PC-9 (cell line): ENCODE measurements at places on chromosomes 12 and 14.

DNA sequence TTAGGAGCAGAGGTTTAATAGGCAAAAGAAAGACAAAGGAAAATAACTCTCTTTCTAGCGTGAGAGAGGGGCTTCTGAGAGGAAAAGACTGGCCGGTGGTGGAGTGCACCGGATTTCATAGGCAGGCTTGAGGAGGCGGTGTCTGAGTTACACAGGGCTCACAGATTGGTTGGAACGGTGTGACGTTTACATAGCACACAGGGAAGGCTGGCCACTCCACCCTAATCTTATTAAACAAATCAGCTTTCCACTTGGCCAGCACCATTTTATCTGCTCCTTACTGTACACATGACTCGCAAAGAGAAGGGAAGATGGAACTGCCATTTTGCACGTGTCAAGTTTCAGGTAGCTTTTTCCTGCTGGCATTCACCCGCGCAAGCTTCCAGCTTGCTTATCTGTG, 587.7 kb downstream of the RPL10L start:
- DNase-seq, result no peak

DNA sequence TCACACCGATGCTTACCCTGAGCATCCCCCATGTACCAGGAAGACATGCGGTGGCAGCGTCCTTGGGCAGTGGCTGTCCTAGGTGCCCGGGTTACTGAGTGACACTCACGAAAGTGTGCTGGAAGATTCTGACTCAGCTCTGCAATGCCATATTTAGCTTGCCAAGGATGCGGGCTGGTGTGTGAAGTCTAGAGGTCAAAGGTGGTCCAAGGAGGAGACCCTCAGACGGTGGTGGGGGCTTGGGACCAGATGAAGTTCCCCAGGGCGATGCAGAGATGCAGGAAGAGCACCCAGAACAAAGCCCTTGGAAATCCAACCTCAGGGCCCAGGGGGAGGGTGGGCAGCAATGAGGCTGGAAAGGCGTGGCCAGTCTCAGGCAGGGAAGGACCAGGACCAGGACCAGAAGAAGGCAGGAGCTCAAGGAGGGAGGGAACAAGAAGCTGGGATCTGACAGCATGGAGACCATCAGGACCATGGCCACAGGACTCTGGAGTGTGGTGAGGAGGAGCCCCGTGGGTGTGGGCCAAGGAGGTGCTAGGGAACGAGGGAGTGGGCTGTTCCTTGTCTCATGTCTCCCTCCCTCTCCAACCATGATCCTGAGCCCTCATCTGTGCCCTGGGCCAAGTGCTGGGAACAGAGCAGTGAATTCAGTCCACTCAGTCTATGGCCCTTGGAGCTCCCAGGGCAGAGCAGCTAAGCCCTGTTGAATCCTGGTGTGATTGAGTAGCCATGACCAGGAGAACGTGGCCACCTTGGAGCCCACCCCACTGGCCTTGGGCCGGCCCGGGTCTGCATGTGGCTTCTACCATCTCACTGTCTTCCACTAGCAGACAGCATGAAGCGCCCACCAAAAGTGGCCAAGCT, 310.1 kb upstream of the DIO3 start:
- DNase-seq, result no peak

- no peak for DNase-seq
Observed at GRCh38 chr14:103151270-103151945, 28.1 kb downstream of the TNFAIP2 start.

GRCh38 chr12:111640506-111640905, 41.4 kb upstream of the ATXN2 start:
- no peak for DNase-seq

DNA sequence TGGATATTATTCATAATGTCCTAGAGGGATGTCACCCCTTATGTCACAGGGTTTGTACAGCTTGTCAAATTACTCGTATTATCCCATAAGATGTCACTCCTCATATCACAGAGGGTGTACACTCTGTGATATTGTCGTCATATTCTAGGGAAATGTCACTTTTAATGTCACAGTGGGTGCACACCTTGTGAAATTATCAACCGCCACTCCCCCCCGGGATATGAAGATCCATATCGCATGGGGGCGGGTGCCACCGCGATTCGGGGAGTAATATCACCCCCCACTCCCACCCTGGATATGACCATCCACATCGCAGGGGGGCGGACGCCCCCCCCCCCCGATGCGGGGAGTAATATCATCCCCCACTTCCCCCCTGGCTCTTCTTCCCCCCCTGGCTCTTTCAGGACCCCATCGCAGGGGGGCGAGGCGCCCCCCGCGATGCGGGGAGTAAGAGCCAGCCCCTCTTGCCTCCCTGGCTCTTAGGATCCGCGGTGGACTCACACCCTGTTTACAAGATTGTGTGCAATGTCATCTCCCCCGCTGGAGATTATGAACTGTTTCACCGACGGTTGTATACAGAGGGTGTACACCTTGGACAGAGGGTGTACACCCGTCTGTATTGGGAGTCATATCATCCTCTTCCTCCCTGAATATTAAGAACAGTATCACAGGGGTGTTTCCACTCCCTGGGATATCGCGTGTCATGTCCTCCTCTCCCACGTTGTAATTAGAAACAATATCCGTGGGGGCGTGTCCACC, 92.8 kb downstream of the FRMD6 start:
- no peak for DNase-seq

DNA sequence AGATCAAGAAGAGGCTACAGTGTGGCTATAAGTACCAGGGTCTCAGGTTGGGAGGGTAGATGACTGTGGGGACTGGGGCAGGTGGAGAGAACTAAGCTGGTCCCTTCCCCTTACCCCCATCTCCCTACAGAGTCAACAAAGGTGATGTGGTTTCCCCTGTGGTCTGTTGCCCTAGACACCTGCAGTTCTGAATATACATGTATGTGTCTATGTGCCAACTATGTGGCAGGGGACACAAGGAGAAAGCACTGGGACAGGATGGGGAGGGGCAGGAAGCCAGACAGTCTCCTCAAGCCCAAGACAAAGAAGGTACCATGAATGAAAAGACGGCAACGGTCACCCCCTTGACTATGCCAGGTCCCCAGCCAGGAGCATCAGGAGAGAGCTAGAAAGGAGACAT, 4.5 kb upstream of the HDAC7 start:
- no peak for DNase-seq

GRCh38 chr14:74213907-74214803, 25.1 kb upstream of the VSX2 start:
- DNase-seq, result no peak

DNA sequence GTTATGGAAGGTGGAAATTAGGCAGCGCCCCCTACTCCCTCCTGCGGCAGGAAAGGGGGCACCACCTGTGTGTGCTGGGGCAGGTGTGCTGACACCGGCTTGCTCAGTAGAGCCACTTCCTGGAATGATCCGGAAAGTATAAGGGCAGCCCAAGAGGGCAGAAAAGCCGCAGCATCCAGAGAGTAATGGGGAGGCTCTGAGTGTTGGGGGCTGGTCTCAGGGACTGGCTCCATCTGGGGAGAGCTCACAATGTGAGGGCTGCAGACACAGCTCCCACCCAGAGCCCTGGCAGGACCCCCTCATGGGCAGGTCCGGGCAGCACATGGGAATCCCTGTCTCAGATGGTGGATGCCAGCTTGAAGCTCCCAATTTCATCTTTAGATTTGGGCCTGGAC, 187.6 kb upstream of the C14orf180 start:
- no peak for DNase-seq

DNA sequence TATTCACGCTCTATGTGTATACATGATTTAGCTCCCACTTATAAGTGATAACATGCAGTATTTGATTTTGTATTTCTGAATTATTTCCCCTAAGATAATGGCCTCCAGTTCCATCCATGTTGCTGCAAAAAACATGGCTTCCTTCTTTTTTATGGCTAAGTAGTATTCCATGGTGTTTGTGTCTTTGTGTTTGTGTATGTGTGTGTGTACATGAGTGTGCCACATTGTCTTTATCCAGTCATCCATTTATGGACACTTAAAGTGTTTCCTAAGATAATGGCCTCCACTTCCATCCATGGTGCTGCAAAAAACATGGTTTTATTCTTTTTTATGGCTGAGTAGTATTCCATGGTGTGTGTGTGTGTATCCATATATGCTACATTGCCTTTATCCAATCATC, 25.1 kb downstream of the USP15 start:
- DNase-seq, result no peak

DNA sequence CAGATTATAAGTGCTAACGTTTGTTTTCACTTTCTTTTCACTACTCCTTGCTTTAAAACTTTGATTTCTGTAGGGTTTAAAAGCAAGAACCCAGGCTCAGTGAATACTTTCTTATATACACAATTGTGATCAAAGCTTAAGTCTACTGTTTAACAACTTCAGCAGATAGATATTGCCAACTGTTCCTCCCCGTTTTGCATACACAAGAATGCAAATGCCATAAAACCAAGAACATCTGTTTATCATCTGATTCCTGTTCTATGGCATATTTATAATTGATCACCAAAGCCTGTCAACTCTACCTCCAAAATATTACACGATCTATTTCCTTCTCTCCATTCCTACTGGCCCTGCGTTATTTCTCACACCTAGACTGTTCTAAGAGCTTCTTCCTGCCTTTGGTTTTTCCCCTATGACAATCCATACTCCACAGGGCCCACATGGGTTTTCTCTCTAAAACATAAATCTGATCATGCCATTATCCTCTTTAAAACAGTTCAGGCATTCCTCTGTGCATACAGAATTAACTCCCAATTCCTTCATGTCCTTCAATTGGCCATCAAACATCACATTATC, 15.9 kb downstream of the MED13L start:
- no peak for DNase-seq

DNA sequence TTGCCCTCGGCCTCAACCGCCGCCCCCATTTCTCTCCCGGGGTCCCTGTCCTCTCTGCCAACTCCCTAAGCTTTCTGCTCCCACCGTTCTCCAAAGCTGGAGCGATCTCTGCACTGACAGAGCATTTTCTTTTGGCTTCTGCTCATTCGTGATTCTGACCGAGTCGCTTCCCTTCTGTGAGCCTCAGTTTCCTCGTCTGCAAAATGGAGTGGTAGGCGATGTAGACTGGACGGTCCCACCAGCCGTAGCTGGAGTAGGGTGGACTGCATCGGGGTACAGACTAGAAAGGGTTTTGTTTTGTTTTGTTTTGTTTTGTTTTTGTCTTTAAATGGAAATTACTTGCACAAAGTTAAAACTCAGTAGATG, 2.4 kb downstream of the VSX2 start:
- DNase-seq, result no peak

DNA sequence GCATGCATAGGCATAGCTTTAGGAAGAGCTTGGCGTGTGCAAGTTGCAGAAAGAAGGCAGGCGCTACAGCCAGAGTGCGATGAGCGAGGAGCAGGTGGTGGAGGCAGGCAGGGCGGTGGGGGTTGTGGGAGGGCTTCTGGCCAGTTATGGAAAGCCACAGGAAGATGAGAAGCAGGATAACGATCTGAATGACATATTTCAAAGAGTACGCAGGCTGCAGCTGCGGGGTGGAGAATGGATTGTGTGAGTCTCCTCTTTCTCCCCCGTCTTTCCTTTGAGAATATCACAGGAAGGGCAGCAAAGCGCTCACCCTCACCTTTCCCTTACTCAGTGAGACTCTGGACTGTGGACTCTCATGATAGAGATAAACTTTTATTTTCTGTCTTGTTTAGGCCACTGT, 48.7 kb upstream of the PLXNC1 start:
- DNase-seq, result peak; percentile 77

GRCh38 chr14:106670011-106670410, 1143.6 kb downstream of the TMEM121 start:
- no peak for DNase-seq

- no peak for DNase-seq
Observed at GRCh38 chr12:52216100-52216499, 16.9 kb upstream of the KRT7 start.

GRCh38 chr12:3837049-3837448, 36.1 kb downstream of the PARP11 start:
- DNase-seq, result no peak

- DNase-seq, result no peak
Observed at GRCh38 chr12:109200825-109201495, 84.6 kb downstream of the ACACB start.

DNA sequence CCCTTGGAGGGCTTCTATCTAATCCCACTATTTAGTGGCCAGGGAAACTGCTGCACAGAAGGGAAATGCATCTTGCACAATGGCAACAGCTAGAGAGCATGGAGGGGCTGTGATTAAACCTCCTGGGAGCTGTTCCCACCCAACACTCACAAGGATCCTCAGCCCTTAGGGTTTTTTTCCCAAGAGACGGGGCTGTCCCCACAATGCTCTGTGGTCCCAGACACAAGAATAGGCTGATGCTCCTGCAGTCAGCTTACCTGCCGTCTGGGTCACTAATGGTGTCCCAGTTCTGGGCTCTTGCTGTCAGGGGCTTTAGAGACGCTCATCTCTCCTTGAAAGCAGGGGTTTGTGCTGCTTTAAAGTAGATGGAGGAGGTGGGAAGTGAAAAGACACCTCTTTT, 4.6 kb downstream of the SERPINA1 start:
- no peak for DNase-seq

DNA sequence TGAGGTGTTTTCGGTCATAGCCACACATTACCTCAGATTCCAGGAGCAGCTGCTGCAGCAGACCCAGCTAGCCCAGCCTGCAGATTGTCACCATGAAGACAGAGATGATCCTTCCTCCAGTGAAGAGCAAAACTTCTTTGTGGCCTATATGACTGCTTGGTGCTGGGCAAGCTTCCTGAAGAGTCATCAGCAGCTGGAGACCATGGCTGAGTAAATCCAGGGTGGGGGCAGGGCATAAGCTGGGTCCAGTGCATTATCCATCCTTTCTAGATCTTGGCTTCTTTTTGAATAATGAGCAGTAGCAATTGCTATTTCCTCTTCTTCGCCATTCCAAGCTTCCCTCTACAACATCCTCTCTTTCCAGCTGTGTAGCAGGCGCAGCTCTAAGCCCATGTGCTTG, 373.1 kb upstream of the DDHD1 start:
- no peak for DNase-seq

DNA sequence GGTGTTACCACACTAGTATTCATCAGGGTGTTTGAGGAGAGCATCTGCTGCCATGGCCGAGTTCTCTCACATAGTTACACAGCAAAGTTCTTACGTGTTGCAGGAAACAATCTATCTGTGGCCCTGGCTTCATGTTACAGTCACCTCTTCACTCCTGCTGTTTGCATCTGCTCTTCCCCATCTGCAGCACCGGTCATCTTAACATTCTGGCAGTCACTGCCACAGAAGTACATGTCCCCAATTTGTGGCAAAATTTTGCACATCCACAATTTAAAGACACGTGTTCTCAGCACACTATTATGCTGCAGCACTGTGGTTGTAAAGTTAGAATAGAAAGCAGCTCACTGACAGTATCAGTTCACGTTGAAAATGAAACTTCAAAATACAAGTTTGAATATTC, 23.2 kb downstream of the MAPK1IP1L start:
- DNase-seq, result no peak

GRCh38 chr14:48714366-48714765, 871.8 kb downstream of the RPS29 start:
- DNase-seq, result no peak

GRCh38 chr12:6384499-6385436, 806 bp downstream of the LTBR start:
- DNase-seq, result peak; percentile 34

GRCh38 chr14:54919330-54919729, 16.7 kb upstream of the GCH1 start:
- no peak for DNase-seq
